ENCODE measurements at places on chromosomes 3 and 15.

DNA sequence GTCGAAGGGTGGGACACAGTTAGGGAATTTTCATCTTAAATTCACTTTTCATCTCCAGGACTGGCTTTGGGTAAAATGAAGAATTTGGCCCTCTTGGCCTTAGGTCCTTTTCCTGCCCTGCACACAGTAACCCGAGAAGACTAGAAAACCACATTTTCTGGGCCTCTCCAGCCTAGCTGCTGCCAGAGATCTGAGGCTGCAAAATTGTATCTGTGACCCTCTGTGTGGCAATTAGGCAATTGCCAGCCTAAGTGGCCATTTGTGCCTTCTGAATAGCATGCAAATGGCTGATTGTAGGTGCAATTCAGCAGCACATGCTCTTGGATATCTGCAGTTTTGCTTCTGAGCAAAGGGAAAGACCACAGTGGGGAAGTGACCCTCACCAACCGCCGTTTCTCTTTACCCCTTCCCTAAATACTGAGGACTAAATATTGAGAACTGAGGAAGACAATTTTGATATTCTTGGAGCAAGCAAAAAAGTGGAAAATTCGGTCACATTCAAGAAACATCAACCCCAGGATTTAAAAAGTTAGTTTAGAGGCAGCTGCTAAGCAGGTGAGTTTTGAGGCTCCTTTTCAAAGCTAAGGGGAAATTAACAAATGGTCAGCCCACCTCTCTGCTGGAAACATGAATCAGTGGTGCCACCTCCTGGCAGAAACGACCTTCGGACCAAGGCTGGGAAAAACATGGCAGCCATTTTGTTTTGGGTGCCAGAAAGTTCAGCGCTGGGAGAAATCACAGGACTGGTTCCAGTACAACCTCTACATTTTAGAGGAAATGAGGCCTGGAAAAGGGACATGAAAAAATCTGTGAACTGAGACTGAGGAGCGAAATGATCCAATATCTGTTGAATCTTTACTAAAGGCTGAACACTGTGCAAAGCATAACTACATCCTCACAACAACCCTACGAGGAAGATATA is 56.6 kb upstream of the PRTG start:
- no peak for DNase-seq

DNA sequence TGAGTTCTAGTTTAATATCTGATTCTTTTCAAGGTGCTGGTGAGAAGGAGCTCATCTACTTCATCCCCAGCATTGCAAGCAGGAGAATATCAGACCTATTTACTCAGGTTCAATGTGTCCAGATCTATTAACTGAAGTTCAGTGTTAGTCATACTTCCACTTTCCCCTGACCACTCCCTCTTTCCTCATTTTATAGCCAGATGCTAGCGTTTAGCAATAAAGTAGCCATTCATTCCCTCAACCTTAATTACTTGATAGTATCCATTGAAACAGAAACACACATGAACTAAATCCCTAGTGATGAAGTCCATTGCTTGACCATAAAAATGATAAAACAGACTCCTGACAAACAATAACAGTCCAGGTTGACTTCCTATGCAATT is 60.0 kb downstream of the RPL22L1 start:
- DNase-seq: no peak

GRCh38 chr15:57549935-57550334 is 41.8 kb upstream of the MYZAP start:
- no peak for DNase-seq

DNA sequence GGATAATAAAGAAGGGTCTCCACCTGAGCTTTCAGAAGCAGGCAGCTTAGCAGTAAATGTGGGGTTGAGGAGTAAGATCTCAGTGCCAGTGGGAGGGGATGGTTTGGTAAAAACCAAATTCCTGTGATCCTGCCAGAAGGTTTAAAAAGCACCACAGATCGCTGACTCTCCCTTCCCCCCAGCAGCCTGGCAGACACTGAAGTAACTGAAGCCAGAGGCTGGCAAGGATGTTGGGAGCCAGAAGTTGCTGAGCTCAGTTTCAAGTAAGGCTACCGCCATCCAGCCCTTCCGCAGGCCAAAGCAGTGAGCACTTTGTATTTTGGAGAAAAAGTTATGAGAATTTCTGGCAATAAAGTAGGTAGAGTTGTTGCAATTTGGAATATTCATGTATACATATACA is 246.4 kb downstream of the ZNF621 start:
- no peak for DNase-seq

DNA sequence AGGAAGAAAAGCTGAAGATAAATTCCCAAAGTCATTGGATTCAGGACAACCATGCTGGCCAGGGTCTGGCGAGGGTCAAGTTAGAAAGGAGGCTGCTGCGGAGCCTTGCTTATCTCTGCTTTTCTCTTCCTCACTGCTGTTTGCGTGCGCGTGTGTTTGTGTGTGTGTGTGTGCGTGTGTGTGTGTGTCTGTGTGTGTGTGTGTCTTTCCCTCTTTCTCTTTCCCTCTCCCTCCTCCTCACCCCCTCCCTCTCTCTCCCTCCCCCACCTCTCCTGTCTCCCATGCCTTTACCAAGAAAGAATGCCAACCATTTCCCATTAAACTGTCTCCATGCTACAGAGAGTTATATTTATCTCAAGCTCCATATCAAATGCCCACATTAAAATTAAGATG is at the start of gene COLQ:
COLQ (minus strand) TSS at position 134 of the 393 bp plus-strand sequence; CDS start at position 53, 81 bp downstream.
- DNase-seq: no peak

- no peak for DNase-seq
Observed at GRCh38 chr3:114365909-114366308, 72.1 kb downstream of the TIGIT start.

- DNase-seq: no peak
Observed at GRCh38 chr15:33638453-33638852, 327.7 kb downstream of the RYR3 start.

GRCh38 chr15:23642413-23643044 is 5.1 kb downstream of the MAGEL2 start:
- peak; percentile 8 for DNase-seq

GRCh38 chr3:116445311-116445841 is at the start of gene LSAMP:
Gene LSAMP (minus strand): TSS chr3:116445487.
- no peak for DNase-seq

DNA sequence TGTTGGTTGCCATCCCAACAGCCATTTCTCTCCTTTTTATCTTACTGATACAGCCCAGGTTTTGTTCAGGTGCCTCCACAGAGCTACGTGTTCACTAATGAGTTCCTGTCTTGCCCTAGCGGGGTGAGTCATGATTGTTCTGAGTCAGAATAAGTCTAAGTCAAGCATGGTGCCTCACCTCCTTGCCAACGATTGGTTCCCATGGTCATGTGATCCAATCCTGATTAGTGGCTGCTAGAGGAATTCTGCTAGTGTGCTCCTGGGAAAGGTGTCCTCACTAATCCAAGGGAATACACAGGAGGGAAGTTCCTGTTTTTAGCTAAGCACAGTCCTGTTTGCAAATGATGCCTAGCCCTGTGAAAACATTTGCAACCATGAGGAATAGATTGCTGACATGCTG is 99.8 kb downstream of the NSUN3 start:
- DNase-seq: no peak

DNA sequence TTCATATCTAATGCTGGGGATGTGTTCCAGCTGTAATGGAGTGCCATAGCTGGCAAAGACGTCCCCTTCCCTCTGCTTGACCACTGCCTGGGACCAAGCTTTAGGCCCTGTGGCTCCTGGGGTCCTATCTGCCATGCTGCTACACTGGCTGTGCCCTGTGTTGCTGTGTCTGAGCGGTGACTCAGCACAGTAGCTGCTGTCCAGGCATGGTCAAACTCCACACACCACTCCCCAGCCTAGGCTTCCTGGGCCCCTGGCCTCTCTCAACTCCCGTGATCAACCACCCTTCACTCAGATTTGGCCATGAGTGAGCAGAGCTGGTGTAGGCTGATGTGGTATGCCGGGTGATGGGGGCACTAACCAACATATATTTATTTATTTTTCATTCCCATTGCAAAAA is 27.0 kb downstream of the EPHB1 start:
- DNase-seq: no peak

DNA sequence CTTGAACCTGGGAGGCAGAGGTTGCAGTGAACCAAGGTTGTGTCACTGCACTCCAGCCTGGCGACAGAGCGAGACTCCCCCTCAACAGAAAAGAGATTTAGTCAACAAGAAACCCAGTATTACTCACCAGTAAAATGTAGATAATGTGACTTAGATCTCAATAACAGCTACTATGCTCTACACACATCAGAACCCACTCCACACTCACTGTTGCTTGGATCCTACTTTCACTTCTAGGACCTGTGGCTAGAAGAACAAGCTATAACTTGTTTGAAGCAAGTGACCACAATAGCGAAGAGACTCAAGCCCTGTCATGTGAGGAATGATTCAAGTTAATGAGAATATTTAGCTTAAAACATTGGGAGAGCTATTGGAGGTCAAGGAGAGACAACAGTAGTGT is 100.7 kb downstream of the ANXA2 start:
- DNase-seq: no peak

GRCh38 chr3:112738366-112738765 is 97.4 kb upstream of the CCDC80 start:
- DNase-seq: no peak

- no peak for DNase-seq
Observed at GRCh38 chr3:38404286-38404685, 49.4 kb upstream of the ACVR2B start.

DNA sequence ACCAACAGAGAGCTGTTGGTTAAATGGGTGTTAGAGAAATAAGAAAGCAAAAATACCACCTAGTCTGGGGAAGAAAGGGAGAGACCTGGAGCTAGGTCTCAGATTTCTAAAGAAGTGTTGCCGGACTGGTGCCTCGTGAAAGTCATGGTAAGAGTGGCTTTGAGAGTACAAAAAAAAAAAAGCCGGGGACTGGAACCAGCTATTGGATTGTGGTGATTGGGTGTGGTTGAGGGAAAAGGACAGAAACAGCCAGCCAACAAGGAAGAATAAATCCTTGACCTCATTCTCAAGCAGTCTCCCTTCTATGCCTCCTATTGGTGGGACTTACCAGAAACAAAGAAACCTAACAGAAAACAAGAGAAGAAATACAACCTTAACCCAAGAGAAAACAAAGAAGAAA is 346.4 kb upstream of the KCNMB2 start:
- DNase-seq: no peak

DNA sequence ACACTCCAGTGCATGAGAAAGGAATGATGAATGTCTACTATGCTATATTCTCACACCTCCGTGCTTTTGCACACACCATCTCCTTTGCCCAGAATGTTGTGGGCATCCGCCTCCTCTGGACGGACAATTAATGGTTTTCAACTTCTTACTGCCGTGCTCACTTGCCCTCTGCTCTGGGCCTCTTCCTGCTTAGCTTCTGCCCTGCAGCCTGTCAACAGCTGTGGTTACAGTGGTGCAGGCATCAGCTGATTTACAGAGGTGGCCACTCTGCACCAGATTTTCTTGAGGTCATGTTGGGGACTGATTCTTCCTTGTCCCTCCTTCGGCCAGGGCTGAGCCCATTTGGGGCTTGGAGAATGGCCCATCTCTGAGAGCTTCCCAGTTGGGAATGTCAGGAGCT is 56.5 kb upstream of the TMEM115 start:
- no peak for DNase-seq

- no peak for DNase-seq
Observed at GRCh38 chr3:61955483-61955882, 394.1 kb downstream of the PTPRG start.

DNA sequence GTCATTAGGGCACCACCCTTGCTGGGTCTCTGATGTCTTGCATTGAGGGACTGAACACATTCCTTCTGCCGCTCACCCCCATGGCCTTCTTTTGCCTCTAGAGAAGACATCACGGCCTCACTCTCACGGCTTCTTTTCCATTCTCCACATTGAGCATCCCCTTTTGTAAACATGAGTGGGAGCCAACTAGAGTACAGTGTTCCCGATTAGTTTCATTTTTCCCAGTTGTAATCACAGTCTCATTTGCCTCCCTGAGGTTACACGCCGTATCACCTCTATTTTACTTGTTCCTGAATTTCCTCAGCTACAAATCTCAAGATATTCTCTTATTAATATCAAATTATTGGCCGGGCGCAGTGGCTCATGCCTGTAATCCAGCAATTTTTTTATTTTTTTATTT is 17.5 kb downstream of the USP13 start:
- DNase-seq: no peak

- no peak for DNase-seq
Observed at GRCh38 chr15:83207009-83207659, 489 bp downstream of the HDGFL3 start.

- DNase-seq: no peak
Observed at GRCh38 chr3:160757233-160758106, 1.4 kb downstream of the PPM1L start.

GRCh38 chr3:20307383-20307782 is 121.4 kb upstream of the SGO1 start:
- no peak for DNase-seq

DNA sequence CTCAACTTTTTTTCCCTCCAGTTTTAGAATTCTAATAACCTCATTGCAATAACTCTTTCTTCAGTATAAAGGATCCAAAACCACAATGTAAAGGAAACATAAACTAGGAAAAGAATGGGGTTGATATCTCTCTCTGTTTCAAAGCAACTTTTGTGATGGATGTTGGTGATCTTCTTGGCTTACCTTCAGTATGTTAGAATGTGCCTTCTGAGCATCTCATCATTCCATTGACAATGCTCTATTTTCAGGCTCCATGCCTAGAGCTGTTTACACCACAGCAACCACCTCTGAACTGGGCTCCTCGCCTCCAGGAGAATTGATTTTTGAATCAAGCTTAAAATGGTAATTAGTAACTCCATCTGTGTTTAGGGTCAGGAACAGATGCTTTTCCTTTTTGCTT is 6.6 kb downstream of the NLGN1 start:
- no peak for DNase-seq

- DNase-seq: no peak
Observed at GRCh38 chr15:25890529-25890928, 27.4 kb upstream of the ATP10A start.

DNA sequence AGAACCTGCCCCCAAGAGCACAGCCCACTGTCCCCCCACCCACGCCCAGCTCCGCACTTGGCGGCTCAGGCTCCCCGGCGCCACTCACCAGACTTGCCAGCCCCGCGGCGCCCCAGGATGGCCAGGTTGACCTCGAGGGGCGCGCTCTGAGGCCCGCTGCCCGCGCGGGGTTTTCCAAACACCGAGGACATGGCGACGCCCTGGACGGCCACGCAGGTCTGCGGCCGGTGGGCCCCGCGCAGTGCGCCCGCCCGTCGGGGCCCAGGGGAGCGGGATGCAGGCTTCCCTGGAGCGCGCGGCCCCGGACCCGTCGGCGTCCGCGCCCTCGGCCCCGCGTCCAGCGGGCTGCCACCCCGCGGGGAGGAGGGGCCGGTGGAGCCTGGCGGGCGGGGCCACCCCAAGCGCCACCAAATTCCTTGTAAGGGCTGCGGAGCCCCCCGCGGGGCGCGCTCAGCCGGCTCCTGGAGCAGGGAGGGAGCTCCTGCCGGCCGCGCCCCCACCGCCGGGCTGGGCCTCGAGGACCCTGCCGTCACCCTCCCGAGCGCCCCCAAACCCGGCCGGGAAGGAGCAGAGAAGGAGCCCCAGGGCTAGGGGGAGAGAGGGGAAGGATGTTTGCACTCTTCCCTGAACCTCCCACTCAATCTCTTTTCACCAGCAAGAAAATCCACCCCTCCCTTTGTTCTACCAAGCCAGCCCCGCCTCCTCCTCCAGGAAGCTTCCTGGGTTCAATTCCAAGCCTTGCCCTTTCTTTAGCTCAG is at the start of gene RASL12:
RASL12 (minus strand) TSS at position 347 of the 758 bp plus-strand sequence; CDS start at position 191, 156 bp downstream.
- no peak for DNase-seq

Data from activated CD4-positive, alpha-beta T cell treated with anti-CD3 and anti-CD28 coated beads for 24 hours (primary cell).